GM23338 (cell line): ENCODE measurements at places on chromosomes 12 and 14. TPM values are rescaled to one million over a fixed set of nuclear protein-coding genes. Genes with fewer than 3 reads are reported as not detected.

The RPS6KL1 gene
- 6.5 and 11.6 TPM in 2 replicates for total RNA-seq

The NANOG gene
- 134 TPM in 2 replicates for total RNA-seq

The DUSP6 gene
- 153 and 191 TPM in 2 replicates for total RNA-seq

The CRADD gene
- total RNA-seq: 20.3 and 27.9 TPM in 2 replicates
